ENCODE measurements at places on chromosomes 11 and 22.

DNA sequence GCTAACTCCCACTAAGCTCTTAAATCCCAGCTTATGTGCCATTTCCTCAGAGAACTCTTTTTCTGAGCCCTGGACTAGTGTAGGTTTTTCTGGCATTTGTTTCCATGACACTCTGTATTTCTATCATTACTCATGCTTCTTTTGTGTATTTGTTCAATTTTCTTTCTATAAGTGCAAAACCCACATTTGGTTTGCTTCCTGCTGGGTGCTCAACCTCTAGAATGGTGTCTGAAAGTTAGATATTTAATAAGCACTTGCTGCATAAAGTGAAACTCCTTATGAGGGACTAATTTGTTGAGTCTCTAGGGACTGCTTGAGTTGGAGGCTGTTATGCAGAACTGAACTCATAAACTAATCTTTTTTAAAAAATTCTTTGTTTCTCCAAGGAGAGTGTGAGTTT is 68.6 kb downstream of the SYT9 start:
- no peak for DNase-seq

DNA sequence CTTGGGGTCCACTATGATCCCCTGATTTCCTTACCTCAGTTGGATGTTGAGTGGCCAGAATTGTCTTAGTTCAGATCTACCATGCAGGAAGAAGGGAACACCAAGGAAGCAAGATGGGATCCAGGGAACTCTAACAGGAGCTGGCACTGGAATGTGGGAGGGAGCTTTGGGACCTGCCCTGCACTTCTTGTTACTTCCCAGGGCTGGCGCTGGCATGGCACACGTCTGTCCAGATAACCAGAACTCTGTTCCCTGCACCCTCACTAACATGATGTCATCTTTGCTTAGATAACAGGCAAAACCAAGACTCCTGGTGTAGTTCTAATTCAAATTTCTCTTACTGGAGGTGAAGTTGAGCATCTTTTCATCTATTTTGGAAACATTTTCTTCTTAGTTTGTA is 550.0 kb downstream of the MN1 start:
- DNase-seq: no peak

- DNase-seq: peak; percentile 38
Measured at GRCh38 chr11:116276051-116277044, 496.4 kb downstream of the BUD13 start.

DNA sequence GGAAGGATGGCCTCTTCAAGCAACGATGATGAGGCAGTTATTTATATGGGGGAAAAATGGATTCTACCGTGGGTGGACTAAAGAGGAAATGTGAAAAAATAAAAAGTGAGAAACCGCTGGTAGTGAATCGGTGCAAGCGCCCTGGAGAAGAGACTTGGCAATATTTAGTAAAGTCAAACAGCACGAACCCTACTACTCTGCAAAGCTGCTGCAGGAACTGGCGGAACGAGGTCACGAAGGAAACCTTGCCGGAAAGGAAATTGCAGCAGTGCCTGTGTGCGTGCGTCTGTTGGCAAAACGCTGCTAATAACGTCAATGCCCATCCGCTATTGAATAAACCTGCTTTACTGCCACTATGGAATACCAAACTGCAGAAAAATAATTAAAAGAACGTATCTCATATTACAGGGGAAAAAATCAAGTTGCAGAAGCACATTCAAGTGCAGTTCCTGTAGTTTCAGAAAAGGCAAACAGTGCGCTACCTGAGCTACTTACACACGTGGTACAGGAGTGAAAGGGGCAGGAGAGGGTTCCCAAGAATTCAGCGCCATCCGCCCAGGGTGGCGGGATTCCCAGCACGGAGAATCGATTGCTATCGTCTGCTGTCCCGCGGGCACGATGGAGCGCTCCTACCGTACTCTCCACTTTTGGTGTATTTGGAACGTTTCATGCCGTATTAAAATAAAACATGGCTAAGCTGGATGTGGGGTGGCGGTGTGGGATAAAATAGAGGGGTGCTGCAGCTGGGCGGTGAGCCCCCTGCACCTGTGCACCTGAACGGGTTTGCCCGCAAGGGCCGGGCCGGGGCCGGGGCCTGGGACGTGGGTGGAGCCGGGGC is 585 bp upstream of the NADSYN1 start:
- peak; percentile 10 for DNase-seq

DNA sequence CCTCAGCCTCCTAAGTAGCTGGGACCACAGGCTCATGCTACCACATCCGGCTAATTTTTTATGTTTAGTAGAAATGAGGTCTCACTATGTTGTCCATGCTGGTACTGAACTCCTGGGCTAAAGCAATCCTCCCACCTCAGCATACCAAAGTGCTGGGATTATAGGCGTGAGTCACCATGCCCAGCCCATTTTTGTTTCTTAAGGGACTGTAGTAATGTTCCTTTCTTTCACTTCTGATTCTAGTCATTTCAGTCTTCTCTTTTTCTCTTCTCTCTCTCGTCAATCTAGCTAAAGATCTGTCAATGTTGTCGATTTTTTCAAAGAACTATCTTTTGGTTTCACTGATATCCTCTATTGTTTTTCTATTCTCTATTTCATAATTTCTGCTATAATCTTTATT is 111.0 kb upstream of the APOA1 start:
- no peak for DNase-seq

- DNase-seq: peak; percentile 23
Measured at GRCh38 chr11:69670158-69670845, 4.9 kb downstream of the LTO1 start.

- DNase-seq: no peak
Measured at GRCh38 chr11:65491614-65492386, 7.0 kb upstream of the MALAT1 start.

GRCh38 chr22:32917577-32918354 is 116.3 kb downstream of the TIMP3 start:
- DNase-seq: no peak

GRCh38 chr22:30887453-30887852 is 81.1 kb downstream of the MORC2 start:
- no peak for DNase-seq

DNA sequence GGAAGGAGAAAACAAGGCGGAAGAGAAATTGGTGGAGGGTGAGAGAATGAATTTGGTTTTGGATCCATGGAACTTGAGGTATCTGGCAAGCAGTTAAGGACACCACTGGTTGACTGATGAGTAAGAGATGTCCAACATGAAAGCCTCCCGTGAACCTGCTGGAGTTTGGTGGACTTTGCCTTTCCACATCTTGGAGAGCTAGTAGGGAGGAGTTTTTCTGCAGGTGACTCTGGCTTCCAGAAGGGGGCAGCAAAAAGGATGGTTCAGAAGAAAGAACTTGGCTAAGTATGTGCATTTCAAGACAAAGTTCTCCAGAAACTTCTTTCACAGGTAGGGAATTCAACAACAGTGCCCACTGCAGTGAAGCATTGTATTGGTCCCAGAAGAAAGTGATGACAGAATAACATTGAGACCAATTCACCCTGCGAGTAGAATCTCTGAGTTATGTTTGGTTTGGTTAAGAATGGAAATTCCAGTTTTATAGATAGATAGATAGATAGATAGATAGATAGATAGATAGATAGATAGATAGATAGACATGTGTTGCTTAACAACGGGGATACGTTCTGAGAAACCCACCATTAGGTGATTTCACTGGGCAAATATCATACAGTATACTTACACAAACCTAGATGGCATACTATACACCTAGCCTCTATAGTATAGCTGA is 28.5 kb downstream of the DCDC1 start:
- DNase-seq: no peak

- DNase-seq: no peak
Measured at GRCh38 chr22:23384431-23384830, 195.7 kb downstream of the IGLL1 start.

- DNase-seq: no peak
Measured at GRCh38 chr11:129723761-129724162, 91.9 kb upstream of the TMEM45B start.

DNA sequence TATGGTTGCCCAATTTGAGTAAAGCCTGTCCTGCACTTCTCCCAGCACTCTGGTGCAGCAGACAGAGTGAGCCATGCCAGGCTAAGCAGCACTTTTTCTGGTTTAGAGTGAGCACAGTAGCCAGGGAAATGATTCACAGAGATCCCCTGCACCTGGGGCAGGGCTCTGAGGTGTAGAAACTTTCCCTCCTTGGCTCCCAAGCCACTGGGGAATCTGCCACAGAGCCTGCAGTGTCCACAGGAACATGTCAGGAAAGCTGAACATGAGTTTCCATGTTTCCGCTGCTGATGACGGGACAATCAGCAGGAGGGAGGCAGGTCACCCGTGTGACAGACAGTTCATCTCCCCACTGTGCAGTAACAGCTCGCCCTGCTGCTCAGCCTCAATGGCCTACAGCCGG is 429.9 kb upstream of the B3GAT1 start:
- no peak for DNase-seq

GRCh38 chr22:27409299-27409698 is 392.3 kb downstream of the MN1 start:
- DNase-seq: no peak

DNA sequence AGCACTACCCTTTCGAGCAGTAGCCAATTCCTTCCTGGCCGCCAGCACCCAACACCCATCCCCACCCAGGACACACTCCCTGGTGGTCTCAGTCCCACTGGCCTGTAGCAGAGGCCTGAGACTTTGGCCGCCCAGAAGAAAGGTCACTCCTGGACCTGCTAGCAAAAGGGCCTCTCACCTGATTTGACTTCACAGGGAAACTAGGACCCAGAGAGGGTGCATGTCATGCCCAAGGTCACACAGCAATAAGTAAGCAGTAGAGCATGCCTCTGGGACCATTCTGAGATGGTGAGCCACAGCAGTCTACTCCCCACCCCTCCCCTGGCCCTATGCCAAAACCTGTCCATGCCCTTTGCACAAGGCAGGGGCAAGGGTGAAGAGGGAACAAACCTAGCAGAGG is 7.3 kb downstream of the ARRB1 start:
- DNase-seq: no peak

DNA sequence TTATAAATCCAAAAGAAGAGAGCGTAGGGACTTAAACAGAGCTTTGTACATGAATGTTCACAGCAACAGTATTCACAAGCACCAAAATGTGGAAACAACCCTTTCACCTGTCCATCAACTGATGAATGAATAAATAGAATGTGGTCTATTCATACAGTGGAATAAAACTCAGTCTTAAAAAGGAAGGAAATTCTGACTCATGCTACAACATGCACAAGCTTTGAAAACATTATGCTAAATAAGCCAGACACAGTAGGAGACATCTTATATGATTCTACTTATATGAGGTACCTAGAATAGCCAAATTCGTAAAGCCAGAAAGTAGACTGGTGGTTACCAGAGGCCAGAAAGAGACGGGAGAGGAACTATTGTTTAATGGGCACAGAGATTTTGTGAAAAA is 74.3 kb downstream of the SHANK2 start:
- no peak for DNase-seq

DNA sequence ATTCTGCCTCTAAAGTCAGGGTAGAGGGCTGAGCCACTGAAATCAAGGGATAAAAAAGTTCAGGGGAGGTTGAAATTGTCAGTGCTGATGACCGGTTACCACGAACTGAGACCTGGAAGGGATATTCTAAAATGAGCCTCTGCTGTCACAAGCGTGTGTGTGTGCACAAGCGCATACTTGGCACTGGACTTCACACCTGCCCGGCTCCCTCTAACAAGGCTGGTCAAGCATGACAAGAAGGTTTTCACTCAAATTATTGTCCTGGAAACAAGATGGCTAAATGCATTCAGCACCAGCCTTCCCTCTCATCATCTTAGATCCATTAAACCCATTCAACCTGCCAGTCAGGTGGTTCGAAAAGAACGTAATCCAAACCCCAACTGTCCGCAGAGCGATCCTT is 54.8 kb upstream of the CECR2 start:
- no peak for DNase-seq

DNA sequence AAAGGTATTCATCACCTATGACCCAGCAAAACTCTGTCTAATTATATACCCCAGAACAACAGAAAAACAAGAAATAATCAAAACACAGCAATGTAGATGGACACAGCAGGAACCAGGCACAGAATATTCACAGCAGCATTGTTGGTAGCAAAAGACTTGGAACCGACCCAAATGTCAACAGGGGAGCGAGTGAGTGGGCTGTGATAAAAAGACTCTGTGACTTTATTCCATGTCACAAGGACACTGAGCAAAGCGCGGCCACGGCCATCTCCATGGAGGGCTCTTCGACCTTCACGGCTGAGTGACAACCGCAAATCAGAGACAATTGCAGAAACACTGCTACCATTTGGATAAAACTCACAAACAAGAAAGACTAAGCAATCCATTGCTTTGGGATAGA is 1373.1 kb downstream of the TBC1D22A start:
- no peak for DNase-seq

GRCh38 chr11:76802621-76803020 is 19.5 kb downstream of the TSKU start:
- no peak for DNase-seq

DNA sequence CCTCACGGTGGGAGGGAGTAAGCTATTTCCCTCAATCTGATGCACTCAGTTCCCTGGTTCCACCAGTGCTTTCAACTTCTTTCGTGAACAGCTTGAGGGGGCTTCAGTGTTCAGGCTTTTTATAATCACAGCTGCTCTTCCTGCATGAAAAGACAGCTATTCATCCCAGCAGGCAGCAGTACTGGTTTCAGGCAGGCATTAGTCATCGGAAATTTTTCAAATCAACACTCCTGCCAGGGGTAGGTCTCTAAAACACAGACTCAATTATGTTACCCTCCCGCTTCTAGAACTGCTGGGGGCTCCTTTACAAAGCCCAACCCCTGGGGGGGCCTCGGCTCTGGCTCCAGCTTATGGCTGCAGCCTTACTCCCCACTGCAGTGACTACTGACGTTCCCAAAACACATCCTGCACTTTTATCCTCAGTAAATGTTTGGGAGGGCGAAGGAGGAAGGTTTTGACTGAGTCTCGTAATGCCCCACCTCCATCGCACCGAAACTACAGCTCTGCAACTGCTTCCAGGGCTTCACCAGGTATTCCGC is 5.8 kb downstream of the POLDIP3 start:
- no peak for DNase-seq

DNA sequence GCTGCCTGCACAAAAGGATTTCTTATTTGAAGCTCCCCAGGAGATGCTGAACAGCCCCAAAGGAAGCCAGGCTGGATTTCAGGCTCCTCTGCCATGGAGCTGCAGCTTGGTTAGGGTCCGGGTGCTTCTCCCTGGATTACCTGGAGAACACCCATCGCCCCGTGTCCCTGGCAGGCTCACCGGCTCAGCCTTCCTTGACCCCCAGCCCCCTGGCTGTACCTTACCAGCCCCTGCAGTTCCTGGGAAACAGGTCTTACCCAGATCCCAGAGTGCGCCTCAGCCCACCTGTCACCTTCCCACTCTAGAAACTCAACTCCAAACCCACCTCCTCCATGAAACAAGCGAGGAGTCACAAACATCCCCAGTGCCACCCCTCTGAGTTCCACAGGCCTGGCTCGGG is 45.3 kb upstream of the CD5 start:
- DNase-seq: no peak

GRCh38 chr11:71336996-71337754 is 84.8 kb upstream of the SHANK2 start:
- no peak for DNase-seq

Data from activated naive CD8-positive, alpha-beta T cell treated with anti-CD3 and anti-CD28 coated beads, Interleukin-2, amount 50 U/mL, for 16 hours (primary cell).